ENCODE measurements at places on chromosomes 5 and 9.

DNA sequence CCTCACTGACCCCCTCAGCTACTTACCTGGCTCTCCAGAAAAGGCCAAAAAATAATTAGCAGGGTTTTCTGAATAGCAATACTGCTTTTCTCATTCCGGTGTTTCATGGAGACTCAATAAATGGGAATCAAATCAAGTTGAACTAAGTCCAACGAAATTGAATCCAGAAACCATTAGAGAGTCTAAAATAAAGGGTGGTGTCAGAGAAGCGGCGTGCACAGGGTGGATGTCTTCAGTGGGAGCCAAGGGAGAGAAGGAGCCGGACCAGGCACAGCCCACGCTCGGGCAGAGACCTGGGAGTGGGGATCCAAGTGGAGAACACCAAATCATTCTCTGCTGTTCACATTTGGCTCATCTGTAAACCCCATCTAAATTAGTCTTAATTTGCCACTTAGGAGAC is 40.2 kb upstream of the WWC1 start:
- DNase-seq, result no peak

GRCh38 chr5:121719255-121719654 is 132.4 kb upstream of the FTMT start:
- no peak for DNase-seq

- no peak for DNase-seq
Measured at GRCh38 chr5:148730270-148730669, 75.9 kb upstream of the HTR4 start.

DNA sequence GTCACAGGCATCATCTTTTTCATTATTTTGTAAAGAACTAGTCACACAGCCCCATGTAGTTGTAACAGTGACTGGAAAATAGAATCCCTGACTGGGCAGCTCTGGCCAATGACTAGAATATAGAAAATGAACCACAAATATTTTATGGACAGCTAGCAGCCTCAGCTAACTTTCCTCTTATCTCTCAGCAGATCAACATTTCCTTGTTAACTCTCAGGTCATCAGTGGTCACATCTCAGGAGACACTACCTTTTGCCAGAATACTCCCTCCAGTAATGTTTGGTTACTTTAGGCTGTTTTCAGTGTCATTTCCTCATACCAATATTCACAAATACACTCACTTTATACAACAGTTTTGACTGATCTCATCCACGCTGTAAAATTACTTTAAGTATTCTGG is 43.9 kb downstream of the FAM169A start:
- DNase-seq, result no peak

- DNase-seq, result no peak
Measured at GRCh38 chr9:3916984-3917383, 382.9 kb downstream of the GLIS3 start.

DNA sequence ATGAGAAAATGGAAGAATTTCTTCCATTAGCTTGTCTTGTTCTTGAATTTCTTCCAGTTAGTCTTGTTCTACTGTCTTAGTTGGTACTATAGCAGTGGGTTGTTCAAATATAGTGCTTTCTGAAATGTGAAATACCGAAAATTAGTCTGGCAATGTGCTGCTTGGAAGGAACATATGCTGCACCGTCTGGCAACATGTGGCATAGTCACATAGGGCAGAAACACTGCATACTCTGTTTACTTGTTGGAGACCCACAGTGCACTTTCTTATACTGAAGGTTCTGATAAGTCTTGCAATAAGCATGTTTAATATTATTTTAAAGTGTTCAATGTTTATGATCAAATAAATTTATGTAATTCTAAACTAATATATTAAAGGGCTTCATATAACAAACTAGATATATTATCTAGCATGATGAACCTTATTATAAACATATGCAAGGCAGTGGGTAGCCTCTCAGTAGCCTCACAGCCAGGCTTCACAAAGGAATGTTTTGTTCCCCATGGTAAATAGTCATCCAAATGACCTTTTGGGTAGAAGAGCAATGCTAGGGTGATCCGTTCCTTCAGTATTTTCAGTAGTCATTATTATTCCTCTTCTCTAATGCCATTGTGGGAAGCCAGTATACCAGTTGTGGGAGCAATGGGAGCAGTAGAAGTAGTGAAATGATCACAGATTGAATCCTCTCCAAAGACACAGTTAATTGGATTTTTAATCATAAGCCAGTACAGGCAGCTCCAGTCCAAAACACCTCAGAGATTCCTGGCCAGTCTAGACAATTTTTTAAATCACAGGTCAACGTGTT is 1106.7 kb downstream of the DTWD2 start:
- DNase-seq, result no peak

DNA sequence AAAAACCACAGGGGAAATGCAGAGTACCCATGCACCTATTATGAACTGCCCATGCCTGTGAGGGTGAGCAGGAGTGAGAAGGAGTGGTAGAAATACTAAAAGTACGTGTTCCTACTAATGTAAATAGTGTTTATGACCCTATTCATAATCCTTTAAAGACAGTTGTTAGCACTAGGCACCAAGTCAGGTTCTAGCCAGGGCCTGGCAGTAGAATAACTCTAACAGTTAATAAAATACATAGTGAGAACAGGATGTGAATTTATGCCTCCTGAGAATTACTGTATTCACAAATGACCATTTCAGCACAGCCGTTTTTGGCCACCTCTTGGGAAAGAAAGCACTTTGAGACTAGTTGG is 103.2 kb upstream of the TARS1 start:
- DNase-seq, result no peak

GRCh38 chr5:172503925-172504700 is 49.8 kb upstream of the SH3PXD2B start:
- no peak for DNase-seq

DNA sequence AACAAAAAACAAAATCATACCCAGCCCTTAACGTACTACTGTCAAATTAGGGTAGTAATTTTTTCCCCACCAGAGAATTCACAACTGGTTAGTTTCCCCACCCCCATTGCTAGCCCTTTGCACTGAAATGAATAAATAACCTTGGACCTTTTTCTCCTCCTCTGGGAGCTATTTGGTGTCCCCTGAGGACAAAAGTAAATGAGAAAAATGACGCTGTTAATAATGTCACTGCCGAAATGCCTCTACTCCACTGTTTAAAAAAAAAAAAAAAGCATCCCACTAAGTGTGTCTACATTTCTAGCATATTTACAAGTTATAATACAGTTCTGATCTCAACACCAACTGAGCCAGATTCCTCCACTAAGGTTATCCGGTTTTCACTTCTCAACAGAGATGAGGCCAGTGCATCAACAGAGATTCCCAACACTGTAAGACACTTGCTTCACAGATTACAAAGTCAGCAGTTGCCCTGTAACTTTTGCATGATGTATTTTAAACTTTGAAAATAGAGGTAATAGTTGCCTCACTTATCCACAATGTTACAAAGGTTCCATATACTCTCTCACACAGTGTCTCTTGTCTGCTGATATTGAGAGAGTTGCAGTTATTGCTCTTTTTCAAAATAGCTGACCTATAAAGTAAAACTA is 5.1 kb upstream of the NFIB start:
- no peak for DNase-seq

GRCh38 chr5:180470361-180470760 is 23.8 kb upstream of the CNOT6 start:
- no peak for DNase-seq

DNA sequence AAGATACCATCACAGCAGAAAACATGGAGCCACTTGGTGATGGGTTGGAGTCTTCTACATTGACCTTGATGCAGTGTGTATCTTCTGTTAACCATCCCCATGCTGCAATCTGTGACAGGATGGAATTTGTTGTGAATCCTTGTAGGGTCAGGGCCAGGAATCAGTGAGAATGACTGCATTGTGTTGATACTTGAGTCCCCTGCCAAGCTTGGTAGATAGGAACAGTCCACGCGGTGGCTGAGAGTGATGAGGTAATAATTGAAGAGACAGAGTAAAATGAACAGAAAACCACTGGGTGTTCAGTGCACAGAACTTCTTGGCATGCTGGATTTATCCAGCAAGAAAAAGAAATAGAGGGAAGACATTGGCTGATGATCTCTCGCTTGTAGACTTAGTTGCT is 217.5 kb downstream of the MAN2A1 start:
- no peak for DNase-seq

- no peak for DNase-seq
Measured at GRCh38 chr5:65728218-65728617, 6.2 kb downstream of the NLN start.
